Stimulated activated CD8-positive, alpha-beta memory T cell treated with anti-CD3 and anti-CD28 coated beads, Interleukin-15, amount 100 ng/mL, for 4 hours (primary cell): ENCODE measurements at places on chromosomes 2 and 18.

- no peak for DNase-seq
These were observed 15.7 kb downstream of the ZFP36L2 start for GRCh38 chr2:43210467-43211303.

GRCh38 chr2:69768235-69768634 lies 26.3 kb downstream of the ANXA4 start:
- DNase-seq = no peak

DNA sequence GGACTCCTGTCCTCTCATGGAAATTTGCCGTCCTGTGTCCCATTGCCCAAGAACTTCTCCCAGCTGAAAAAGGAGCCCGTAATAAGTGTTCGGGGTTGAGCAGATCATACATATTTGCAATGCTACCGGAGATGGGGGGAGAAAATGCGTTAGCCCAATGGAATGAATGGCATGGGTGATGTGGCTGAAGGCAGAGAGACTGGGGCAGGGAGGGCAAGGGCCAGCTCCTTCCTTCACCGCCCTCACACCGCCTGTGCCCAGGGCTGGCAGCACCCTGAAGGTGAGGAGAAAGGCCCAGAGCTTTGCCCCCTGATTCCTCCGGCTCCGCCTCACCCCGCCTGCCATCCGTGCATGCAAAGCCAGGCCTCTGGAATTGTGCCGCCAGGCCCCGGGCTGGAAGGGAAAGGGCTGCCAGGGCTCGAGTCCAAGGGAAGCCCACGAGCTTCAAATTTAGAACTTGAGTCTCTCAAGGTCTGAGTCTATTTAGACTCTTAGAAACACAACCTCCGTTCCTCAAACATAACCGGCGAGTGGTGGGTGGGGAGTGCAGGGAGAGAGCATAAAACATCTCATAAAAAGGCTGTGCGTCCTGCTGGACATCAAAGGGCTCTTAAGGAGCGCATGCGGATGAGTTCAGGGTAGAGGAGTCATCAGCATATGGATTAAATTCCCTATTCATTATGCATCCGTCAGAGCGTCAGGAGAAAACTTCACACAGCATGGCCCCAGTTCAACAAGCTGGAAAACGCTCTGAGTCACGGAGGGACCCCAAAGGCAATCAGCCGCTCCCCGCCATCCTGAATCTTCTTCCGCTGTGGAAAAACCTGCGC lies 121.7 kb upstream of the GLI2 start:
- DNase-seq = no peak

DNA sequence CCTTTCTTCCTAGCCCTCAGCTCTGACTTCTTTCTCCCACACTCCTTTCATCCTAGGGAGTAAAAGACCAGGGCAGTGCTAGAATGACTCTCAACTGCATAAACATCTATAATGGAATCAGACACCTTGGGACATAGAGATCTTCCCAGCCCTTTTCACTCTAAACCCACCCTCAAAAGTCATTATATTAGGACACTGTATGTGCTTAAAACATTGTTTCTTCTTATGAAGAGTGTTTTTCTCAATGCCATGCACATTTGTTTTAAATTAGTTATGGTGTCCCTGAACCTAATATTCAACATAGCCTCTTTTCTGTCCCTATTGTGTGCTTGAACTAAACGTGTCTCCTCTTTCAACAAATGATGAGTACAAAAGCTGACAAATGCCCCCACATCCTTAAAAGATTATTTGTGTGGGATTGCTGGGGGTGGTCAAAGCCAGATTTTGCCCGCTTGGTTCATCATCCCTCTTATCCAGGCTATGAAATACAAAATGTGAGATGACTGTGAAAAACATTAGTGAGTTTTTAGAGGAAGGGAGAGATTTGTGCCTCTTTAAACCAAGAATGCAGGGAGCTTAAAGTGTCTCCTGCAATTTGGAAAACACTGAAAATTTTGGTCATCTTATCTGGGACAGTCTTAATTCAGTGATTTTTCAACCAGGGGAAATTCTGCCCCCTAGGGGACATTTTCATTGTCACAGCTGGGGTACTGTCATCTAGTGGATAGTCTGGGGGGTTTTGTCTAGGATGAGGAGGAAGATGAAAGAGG lies 29.0 kb downstream of the SERPINB5 start:
- DNase-seq = no peak

- DNase-seq = no peak
These were observed 8.7 kb upstream of the WIPF1 start for GRCh38 chr2:174606336-174606735.
